ENCODE measurements at places on chromosomes 6 and 20.

DNA sequence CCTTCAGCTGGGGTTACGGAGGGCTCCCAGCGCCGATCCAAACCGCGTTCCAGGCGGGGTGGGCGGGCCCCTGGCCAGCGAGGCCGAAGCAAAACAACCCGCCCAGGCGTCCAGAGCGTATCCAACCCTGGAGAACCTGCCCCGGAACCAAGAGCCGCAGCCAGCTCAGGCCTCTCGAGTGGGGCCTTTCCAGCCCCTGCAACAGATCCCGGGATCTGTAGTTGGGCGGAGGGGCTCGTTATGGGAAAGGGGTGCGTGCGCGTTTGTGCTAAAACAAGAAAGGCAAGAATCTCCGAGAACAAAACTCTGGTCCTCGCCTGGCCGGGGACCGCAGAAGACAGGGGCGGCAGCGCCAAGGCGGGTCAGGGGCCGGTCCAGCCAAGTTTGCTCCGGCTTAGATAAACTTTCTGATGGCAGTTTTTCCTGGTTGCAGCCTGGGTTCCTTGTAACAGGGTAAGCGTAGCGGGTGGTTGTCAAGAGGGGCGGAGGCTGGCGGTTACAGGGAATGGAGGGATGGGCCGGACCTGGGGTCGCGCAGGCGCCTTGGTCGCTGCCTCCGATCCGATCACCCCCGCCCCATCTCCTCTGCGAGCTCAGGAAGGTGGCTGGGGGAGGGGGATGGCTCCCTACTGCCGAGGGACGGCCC lies 448 bp upstream of the RIN2 start:
- DNase-seq = peak; percentile 81

DNA sequence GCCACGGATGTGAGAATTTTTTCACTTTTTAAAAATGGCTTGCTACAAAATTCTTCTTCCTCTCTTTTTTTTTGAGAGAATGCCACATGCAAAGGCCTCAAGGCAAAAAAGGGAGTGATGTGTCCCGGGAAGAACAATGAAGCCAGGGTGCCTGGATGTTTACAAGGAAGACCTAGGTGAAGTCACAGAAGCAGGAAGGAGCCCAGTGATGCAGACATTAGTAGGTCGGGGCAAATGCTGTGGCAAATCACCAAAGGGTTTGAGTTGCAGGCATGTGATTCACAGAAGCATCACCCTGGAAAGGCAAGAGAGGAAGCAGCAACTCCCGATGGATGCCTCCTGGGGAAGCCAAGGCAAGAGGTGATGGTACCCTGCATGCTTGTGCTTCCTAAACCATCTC lies 46.8 kb downstream of the FARS2 start:
- no peak for DNase-seq

- DNase-seq = no peak
Observed at GRCh38 chr6:43705996-43706395, 18.4 kb upstream of the MRPS18A start.

DNA sequence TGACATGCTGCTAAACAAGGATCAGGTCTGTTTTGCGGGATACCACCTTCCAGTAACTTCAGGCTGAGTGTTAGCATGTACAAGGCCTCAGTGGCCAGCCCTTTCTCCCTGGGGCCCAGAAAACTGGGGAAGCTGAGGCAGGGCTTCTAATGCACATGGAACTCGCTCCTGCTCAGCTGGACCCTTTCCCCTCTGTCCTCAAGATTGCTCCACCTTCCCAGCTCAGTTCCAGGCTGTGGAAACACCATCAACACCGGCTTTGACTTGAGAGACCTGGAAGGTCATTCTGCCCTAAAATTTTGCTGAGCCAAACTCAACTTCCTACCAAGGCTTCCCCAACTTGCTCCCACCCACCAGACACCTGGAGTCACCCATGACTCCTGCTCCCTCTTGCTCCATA lies 4.2 kb upstream of the BLCAP start:
- no peak for DNase-seq

DNA sequence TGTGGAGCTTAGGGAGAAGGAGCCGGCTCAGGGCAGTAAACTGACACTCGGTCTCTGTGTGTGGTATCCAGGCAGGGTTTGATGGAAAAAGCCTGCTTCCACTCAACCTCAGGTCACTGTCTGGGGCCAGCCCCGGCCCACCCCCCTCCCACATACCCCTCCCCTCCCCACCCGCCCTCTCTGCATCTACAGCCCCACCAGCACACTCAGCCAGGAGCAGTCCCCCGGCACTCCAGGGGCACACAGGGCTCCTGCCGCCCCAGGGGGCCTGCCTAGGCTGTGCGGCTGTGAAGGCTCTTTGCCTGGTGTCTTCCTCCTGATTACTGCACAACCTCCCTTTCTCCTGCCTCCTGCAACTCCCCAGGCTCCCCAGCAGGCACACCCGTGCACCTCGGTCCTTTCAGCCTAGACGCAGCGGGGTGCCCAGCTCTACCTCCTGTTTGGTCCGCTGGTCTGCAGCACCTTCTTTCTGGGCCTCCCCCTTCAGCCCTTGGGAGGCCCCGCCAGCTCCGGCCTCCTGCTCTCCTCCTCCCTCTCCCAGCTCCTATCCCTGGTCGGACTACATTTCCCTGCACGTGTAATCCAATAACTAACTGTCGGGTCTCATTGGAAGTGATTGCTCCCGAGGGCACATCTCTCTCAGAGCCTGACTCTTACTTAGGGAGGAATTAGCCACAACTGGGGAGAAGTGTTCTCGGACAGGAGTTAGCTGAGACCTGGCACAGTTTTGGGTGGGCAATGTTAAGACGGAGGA lies 1.3 kb upstream of the FOXF2 start:
- DNase-seq = no peak

- no peak for DNase-seq
Observed at GRCh38 chr6:150157081-150157480, 14.2 kb downstream of the PPP1R14C start.

DNA sequence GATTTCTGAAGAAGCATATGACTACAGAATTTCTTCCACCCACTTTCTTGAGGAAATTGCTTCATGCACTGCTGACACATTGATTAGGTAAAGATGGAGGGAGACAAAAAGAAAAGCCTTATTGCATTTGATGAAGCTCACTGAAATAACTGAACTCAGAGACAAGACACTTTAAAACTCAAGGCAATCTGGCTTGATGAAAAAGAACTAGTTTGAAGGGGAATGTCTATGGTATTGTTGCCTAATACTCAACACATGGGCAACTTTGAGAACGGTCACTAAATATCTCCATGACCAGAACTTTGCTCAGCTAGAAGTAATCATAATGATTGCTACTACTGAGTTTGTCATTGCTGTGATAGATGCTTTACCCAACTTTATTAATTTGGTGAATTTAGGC lies 38.1 kb downstream of the HTR1B start:
- DNase-seq = no peak

DNA sequence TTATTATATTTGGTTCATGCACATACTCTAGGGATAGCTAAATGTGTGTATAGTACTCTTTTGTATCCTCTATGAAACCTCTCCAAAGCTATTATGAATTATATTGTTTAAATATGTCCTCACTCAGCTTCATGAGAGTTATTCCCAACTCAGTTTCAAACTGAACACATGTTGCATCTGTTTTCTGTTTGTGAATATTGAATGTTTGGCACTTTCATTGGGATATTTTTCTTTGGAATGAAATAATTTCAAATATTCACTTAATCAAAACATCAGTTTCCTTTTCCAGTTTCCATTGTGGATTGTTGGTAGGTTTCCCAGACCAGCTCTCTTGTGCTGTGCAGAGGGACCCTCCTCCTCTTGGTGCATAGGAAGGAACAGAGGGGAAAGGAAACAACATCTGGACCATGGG lies 46.6 kb downstream of the HDAC2 start:
- DNase-seq = no peak

GRCh38 chr6:89081129-89081422 lies 525 bp downstream of the PNRC1 start:
- DNase-seq = no peak

DNA sequence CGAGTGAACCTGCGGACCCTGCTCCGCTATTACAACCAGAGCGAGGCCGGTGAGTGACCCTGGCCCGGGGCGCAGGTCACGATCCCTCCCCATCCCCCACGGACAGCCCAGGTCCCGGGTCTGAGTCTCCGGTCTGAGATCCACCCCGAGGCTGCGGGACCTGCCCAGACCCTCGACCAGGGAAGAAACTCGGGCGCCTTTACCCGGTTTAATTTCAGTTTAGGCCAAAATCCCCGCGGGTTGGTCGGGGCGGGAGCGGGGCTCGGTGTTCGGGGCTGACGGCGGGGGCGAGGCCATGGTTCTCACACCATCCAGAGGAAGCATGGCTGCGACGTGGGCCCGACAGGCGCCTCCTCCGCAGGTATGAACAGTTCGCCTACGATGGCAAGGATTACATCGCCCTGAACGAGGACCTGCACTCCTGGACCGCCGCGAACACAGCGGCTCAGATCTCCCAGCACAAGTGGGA lies 46.9 kb upstream of the TRIM26 start:
- no peak for DNase-seq

DNA sequence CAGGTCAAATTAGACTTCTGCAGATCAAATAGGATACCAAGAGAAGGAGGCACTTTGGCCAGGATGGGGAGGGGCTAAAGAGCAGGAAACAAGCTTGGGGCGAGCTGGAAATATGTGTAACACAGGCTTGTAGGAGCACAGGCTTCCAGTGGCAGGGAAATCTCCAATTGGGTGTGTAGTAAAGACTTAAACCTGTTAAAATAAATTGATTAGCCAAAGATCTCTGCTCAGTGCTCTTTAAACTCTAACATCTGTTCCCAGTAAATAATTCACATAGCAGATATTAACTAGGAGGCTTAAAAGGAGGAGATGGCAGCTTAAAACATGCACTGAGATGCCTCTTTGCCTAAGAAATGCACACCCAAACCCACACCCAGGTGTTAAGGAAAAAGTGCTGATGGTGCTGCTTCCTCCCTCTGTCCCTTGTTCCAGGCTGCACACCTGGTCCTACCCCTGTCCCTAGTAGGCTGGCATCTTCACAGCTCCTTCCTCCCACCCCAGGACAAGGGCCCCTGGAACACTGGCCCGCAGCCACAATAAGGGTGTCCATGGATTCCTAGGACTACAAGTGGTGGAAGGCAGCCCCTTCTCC lies 93.5 kb upstream of the MLN start:
- no peak for DNase-seq

GRCh38 chr20:11178946-11179654 lies 505.3 kb upstream of the JAG1 start:
- no peak for DNase-seq

GRCh38 chr20:41272339-41272738 lies 45.2 kb downstream of the ZHX3 start:
- no peak for DNase-seq

DNA sequence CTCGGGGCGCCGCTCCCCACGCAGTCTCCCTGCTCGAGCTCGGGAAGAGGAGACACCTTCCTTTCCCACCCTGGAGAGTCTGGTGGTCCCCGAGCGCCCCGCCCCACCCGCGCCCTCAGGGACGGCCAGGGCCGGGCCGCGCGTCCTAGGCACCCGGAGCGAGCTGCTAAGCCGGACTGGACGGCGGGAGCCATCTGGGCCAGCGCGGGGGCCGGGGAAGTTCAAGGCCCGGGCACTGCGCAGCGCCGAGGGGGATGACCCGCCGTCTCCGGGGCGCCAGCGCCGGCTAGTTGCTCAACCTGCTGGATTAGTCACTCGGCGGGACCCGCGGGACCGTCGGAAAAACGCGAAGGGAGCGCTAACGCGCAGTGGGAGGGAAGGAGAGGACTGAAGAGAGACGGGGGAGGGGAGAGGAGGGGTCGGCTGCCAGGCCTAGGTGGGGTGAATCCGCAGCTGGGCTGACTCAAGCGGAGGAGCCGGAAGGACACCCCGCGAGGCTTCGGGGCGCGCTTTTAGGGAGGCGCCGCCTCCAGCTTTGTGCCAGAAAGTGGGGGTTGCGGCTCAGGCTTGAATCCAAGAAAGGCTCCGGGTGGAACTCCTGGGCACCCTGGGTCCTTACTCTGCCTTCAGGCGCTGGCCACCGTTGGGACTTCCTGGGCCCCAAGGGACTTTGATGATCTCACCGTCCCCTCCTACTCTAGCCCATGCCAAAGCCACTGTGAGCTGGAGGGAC lies 75.7 kb upstream of the FOXP4 start:
- peak; percentile 55 for DNase-seq

- DNase-seq = no peak
Observed at GRCh38 chr20:32982617-32983458, 21.4 kb downstream of the SUN5 start.

GRCh38 chr6:105474234-105474633 lies 71.4 kb upstream of the PREP start:
- no peak for DNase-seq

DNA sequence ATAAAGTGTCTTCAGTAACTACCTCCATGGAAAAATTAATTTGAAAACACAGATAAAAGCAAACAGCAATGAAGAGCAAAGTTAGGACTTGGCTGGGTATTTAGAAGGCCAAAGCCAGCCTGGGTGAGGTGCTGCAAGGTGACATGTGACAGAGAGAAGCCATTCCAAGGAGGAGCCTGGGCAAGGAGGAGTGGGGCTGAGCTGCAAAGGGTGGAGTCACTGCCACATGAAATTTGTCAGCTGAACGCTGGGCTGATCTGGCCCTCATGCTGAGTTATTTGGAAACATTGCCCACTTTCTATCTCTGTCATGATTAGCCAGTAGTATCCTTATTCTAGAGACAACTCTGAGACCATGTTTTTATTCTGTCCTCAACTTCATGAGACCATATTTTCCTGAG lies 76.3 kb downstream of the PERP start:
- DNase-seq = no peak

Data from tibial nerve (tissue), 4 donors.